Neural crest cell (in vitro differentiated cells): ENCODE measurements at places on chromosomes 1 and 21.

GRCh38 chr21:20523191-20523590 is 475.0 kb upstream of the NCAM2 start:
- H3K4me3 ChIP-seq, result no peak overlapping the region
- H3K4me1 ChIP-seq, result no peaks in the 10 kb centered on the region
- no peaks in the 10 kb centered on the region for H3K36me3 ChIP-seq
- H3K27ac ChIP-seq, result no peak overlapping the region

DNA sequence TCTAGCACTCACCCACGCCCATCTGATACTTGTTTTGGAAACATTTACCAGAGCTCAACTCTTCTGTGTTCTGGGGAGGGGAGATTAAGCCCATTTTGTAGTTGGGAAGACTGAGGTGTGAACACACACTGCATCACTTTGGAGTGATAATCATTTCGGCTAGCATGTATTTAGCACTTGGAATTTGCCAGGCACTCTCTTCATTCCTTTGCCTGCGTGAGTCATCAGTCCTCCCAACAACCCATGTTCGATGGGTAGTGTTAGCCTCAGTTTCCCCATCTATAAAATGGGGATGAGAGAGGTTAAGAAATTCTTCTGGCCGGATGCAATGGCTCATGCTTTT is 182.8 kb upstream of the TMEM51 start:
- no peaks in the 10 kb centered on the region for H3K27me3 ChIP-seq
- no peak overlapping the region for H3K27ac ChIP-seq
- H3K4me3 ChIP-seq, result peak overlapping the region; percentile 47
- no peak for DNase-seq
- H3K4me1 ChIP-seq, result peaks cover 43% of the 10 kb centered on the region

DNA sequence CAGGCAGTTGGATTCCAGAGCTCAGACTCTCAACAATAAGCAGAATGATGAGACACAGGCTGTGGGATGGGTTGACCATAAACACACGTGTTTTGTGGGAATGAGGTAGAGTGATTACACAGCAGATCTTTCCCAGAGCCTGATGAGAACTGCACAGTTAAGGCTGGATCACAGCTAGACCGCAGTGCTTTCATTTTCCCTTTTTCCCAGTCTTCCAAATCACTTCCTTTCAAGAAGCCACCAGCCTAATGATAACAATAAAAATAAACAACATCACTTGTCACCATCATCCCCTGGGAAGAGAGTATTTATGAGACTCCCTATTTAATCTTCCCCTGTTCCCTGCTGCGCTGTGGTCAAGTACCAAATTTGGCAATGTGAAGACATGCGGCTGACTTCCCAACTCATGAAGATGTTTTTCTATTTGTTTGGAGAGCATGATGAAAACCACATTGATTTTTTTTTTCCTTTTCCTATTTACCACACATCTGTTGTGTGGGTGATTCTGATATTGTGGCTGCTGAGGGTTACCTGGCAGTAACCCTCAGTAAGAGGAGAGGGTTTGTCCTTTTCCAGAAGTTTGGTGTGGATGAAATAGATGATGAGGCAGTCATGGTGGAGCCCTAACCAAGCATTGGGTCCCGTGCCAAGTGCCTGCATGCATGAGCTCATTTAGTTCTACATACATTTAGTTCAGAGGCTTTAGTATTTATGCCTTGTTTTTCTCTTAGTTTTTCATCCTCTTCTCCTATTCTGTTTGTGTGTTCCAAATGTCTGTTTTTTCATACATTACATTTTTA is 248.9 kb upstream of the HOOK1 start:
- H3K36me3 ChIP-seq, result peaks cover 7% of the 10 kb centered on the region
- peaks cover under 1% of the 10 kb centered on the region for H3K4me1 ChIP-seq
- H3K27ac ChIP-seq, result no peak overlapping the region
- H3K27me3 ChIP-seq, result no peaks in the 10 kb centered on the region
- DNase-seq, result no peak

GRCh38 chr1:119971710-119972570 is 75.6 kb upstream of the ADAM30 start:
- no peak overlapping the region for H3K27ac ChIP-seq
- peaks cover 17% of the 10 kb centered on the region for H3K36me3 ChIP-seq
- no peak for DNase-seq
- H3K4me1 ChIP-seq, result no peaks in the 10 kb centered on the region
